ENCODE measurements at places on chromosomes 11 and 22.

DNA sequence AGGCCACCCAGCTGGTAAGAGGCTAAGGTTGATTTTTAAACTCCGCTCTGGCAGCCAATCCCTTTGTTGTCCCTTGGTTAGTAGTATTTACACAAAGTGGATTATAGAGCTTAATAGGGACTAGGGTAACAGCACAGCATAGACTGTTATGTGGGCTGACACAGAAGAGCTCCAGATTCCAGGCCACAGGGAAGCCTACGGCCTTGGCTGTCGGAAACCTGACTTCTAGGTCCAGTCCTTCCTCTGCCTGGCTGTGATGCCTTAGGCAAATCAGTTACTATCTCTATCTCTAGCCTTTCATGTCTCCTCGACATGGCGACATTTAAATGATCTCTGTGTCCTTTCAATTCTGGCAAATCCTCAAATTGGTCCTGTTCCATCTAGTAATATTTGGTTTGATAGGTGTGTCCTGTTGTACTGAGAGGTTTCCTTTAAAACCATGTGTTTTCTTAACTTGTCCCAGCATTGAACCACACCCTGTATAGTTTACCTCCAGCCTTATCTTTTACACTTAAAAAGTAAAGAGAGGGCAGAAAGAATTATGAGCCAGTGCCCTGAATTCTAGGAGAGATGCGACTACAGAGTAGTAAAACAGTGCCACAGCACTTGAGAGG lies 4.2 kb downstream of the MMP1 start:
- no peak for DNase-seq

- no peak for DNase-seq
Observed at GRCh38 chr11:42225664-42226063, 766.2 kb upstream of the LRRC4C start.

DNA sequence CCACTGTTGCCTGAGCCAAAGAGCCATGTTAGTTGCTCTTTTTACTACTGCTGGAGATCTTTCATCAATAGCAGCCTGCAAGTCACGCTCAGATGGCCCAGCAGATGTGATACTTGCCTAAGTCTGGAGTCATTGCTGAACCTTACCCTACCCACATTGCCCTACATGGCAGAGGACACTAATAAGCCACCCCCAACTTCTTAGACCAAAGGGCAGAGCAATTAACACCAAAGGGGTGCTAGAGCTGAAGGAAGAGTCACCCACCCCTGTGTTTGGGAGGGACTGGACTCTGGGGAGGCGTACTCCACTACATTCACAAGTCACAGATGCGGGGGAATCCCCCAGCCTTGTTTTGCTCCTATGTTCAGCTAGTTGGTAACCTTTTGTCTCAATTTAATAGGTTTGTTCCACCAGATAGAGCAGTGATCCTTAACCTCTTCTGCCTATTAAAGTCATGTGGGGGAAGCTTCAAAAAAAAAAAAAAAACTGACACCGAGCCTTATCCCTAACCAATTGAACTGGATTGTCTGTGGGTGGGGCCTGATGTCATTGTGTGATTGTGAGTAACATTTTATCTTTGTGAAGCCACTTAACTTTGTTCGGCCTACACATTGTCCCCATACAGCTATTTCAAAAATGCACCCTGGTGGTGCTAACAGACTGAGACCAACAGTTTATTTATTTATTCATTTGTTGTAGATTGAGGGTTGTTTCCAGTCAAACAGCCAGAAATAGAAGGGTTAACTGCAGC lies 13.1 kb downstream of the ADM start:
- no peak for DNase-seq

DNA sequence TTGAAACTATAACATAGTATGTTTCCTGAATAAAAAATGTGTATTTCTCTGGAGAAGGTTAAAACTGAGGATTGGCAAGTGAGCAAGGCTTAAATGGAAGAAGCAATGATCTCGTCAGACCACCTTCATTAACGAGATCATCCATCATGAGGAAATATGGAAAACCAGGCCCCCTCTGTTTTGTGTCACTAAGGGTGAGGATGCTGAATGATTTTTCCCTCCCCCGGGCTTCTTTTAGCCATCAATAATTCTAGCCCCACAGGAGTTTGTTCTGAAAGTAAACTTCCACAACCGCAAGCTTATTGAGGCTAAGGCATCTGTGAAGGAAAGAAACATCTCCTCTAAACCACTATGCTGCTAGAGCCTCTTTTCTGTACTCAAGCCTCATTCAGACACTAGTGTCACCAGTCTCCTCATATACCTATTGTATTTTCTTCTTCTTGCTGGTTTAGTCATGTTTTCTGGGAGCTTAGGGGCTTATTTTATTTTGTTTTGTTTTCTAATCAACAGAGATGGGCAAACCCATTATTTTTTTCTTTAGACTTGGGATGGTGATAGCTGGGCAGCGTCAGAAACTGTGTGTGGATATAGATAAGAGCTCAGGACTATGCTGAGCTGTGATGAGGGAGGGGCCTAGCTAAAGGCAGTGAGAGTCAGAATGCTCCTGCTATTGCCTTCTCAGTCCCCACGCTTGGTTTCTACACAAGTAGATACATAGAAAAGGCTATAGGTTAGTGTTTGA lies 5.8 kb upstream of the HBE1 start:
- no peak for DNase-seq

DNA sequence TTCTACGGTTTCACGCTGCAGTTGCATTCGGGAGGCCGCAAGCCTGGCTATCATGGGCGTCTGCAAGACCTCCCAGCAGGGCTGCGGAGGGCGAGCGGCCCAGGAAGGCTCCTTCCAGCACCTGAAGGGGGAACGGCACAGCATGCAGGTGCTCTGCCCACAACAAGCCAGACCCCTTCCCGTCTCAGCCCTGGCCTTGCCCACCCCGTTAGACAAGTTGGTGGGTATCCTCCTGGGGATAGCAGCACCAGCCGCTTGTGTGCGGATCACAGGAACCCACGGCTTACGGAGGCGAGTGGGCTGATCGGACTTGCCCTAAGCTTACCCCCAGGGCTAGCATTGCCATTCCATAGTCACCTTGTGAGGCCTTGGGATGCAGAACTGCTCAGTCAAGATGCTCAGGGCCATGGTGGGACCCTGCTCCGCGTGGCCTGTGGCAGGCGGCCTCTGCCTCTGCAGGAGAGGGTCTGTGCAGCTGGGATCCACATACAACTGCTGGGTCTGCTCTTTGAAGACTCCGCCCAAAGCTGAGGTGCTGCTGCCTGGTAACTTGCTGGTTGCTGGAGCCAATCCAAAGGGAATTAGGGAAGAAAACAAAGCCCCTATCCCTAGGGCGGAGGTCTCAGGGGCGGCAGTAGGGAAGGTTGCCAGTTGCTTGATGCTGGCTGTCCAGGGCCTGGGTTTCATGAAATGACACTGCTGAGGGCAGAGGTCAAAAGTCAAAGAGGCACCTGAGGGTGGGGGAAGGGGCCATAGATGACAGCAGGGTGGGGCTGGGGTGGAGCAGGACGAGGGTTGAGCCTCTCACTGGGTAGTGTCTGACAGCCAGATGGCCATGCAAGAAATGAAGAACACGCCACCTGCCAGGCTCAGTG lies 1.4 kb upstream of the OSBPL5 start:
- no peak for DNase-seq

DNA sequence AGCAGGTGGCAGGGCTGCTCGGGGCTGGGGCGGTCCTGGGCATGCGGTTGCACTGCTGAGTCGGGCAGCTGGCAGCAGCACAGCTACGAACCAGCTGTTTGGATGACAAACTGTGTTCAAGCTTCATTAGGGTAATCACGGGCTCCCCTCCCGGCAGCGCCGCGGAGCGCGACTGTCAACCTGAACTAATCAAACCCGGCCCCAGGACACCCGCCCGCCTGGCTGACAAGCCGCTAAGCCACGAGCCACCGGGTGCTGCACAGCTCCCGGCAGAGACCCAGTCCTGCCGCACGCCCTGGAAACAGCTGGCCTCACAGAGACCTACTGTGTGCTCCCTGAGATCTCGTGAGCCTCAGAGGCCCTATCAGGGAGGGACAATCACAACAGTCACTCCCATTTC lies 60.6 kb upstream of the TCF20 start:
- DNase-seq = no peak

DNA sequence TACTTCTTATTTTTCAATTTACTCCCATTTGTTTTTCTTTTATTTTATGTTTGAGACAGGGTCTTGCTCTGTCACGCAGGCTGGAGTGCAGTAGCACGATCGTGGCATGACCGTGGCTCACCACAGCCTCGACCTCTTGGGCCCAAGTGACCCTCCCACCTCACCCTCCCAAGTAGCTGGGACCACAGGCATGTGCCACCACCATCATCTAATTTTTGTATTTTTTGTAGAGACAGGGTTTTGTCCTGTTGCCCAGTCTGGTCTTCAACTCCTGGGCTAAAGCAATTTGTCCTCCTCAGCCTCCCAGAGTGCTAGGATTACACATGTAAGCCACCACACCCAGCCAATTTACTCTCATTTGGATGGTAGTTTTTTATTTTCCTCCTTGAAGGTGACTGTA lies 679.3 kb upstream of the CCDC179 start:
- no peak for DNase-seq

DNA sequence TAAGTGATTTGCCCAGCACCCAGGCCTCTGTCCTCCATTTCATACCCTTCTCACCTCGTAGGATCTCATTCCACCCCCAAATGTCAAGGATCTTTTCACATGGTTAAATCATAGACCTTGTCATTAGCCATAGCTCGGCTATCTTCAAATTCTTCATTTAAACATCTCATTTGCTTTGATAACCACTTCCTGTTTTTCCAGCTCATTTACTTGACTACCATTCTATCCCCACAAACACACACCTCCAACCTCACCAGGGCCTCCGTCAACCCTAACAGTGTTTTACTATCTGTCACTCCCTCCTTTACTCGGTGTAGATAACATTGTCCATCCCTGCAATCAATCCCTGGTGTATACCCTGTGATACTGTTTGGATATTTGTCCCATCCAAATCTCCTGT lies 36.8 kb upstream of the LARGE1 start:
- no peak for DNase-seq

DNA sequence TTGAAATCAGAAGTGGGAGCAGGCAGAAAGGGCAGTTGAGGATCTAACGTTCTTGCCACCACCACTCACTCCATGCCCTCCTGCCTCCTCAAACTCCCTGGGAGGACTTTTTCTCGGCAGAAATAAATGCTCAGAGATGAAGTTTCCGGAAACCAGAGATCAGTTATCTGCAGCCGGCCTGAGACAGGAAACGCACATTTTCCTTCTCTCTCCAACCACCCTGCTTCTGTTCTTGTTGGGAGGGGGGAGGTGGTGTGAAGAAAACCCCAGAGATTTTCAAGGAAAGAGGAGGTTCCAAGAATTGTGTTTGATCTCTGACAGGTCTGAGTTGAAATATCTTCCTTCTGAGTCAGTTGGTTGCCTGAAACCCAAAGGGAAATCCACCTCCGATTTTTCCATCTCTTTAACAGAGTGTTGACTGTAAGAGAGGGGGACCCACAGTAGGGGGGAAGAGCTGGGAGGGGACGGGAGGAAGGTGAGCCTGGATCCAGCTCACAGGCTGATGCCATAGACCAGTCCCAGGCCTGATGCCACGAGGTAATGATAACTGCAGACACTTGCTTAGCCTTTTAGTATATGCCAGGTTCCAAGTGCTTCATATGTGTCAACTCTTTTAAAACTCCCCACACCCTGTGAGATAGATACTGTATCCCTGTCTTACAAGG lies 100.8 kb downstream of the TRAF6 start:
- peak; percentile 79 for DNase-seq

GRCh38 chr22:22397875-22398524 lies 110.5 kb downstream of the ZNF280B start:
- no peak for DNase-seq

GRCh38 chr22:48639896-48640748 lies 1187.6 kb downstream of the BRD1 start:
- no peak for DNase-seq

DNA sequence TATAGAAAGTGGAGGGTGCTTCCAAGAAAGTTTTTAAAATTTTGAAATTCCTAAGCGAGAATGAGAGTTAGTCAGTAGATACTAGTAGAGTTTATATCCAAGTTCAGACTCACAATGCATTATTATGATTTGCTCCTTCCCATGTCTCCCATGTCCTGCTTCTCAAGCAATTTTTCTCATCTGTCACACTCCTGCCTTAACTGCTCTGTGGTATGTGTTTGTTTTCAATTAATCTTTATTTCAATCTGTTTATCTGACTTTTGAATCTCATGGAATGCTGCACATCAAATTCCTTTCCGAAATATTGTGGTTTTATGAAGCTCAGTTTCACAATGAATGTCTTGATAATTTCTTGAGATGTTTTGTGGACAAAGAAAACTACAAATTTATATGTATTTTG lies 18.1 kb downstream of the THY1 start:
- no peak for DNase-seq

- no peak for DNase-seq
Observed at GRCh38 chr11:134466156-134466555, 54.1 kb upstream of the B3GAT1 start.

DNA sequence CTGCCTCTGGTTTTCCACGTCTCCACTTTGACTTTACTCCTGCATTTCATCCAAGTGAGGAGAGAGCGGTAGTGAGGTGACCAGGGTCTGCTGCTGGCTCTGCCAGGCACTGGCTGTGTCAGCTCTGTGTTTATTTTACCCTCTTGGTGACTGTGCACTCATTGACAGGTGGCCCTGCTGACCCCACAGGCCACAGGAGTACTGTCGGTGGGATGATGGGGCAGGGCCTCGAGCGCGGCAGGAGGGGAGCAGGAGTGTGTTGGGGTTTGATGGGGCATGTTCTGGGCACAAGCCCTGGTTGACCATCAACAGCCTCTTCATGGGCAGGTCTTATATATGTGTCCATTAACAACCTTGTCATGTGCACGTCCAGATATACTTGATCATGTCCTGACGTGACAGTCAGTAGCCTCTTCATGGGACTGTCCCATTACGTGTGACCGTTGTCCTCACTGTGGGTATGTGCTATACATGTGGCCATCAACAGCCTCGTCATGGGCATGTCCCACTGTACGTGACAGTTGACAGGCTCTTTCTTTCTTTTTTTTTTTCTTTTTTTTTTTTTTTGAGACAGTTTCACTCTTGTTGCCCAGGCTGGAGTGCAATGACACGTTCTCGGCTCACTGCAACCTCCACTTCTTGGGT lies 31.4 kb upstream of the ACR start:
- no peak for DNase-seq

DNA sequence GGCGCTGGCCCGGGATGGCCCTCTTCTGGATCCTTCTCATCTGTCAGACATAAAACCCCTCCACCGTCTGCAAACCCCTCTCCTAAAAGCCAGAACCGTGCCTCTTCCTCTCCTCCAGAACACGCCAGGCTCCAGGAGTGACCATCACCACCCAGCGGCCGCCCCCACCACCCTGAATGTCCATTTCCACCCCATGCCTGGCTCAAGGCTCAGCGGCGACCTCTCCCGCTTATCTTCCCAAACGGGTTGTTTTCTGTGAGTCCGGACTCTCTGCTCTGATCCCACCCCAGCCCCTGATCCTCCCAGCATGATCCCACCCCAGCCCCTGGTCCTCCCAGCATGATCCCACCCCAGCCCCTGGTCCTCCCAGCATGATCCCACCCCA lies 37.6 kb downstream of the CELSR1 start:
- no peak for DNase-seq

GRCh38 chr11:118691926-118692830 lies 12.7 kb upstream of the TREH start:
- DNase-seq = peak; percentile 89
